ENCODE measurements at places on chromosomes 5 and 9.

GRCh38 chr9:37758747-37759146 is 5.1 kb downstream of the TRMT10B start:
- no peaks in the 10 kb centered on the region for H3K4me1 ChIP-seq
- no peaks in the 10 kb centered on the region for H3K27me3 ChIP-seq
- no peak overlapping the region for H3K27ac ChIP-seq

DNA sequence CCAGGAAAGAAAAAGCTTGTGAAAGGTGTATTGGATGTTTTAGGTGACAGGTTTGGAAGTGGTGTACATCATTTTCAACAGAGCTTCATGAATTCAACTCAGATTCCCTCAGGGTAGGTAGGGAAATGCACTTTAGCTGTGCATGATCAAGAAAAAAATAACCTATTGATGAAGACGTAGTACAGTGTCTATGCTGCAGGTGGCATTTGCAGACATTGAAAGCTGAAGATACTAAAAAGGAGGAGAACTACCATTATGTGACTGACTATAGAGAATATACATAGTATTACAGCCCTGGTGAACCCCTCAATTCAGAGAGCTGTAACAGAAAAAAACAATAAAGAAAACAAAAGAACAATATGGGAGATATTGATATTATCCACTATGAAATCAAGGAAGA is 2344.7 kb upstream of the ACO1 start:
- H3K4me1 ChIP-seq: no peaks in the 10 kb centered on the region
- DNase-seq: no peak
- no peak overlapping the region for H3K27ac ChIP-seq
- no peak overlapping the region for H3K4me3 ChIP-seq

GRCh38 chr5:106311230-106311915 is 1359.4 kb downstream of the EFNA5 start:
- no peak for DNase-seq
- no peaks in the 10 kb centered on the region for H3K4me1 ChIP-seq
- H3K27me3 ChIP-seq: no peaks in the 10 kb centered on the region
- no peaks in the 10 kb centered on the region for H3K36me3 ChIP-seq
- H3K4me3 ChIP-seq: no peak overlapping the region

DNA sequence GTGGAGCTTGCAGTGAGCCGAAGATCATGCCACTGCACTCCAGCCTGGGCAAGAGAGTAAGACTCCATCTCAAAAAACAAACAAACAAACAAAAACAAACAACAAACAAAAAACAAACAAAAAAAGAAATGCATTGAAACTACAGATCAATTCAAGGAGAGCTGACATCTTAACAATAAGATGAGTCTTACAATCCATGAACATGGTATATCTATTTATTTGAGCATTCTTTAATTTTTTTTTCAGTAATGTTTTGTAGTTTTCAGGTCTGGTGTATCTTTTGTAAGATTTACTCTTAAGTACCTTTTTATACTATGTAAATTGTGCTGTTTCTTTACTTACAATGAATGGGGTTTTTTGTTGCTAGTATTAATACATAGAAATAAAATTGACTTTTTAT is 140.1 kb upstream of the DAPK1 start:
- no peak for DNase-seq
- no peaks in the 10 kb centered on the region for H3K27me3 ChIP-seq
- H3K36me3 ChIP-seq: no peaks in the 10 kb centered on the region
- H3K4me1 ChIP-seq: no peaks in the 10 kb centered on the region

- H3K27ac ChIP-seq: peak overlapping the region; percentile 58
- H3K36me3 ChIP-seq: no peaks in the 10 kb centered on the region
- H3K4me1 ChIP-seq: peaks cover 5% of the 10 kb centered on the region
- peak overlapping the region; percentile 56 for H3K4me3 ChIP-seq
- no peaks in the 10 kb centered on the region for H3K27me3 ChIP-seq
Observed at GRCh38 chr5:141958546-141959172, 657 bp upstream of the PCDH12 start.

DNA sequence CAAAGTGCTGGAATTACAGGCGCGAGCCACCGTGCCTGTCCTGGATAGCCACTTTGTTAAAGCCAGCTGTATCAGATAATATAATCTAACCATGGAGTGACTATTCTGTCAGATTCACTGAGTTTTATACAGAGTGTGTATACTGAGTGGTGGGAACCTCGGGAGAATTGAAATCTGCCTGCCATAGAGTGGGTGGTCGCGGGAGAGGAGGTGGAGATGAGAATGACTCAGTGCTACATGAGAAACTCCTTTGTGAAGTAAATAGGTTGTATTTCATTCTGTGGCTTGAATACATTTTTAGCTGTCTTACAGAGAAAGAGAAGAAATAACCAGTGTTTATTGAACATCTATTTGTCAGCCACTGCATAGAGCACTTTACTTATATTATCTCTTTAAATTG is 26.4 kb downstream of the ATP6V0E1 start:
- no peak overlapping the region for H3K4me3 ChIP-seq
- no peaks in the 10 kb centered on the region for H3K36me3 ChIP-seq
- no peak overlapping the region for H3K27ac ChIP-seq
- peaks cover 24% of the 10 kb centered on the region for H3K4me1 ChIP-seq

DNA sequence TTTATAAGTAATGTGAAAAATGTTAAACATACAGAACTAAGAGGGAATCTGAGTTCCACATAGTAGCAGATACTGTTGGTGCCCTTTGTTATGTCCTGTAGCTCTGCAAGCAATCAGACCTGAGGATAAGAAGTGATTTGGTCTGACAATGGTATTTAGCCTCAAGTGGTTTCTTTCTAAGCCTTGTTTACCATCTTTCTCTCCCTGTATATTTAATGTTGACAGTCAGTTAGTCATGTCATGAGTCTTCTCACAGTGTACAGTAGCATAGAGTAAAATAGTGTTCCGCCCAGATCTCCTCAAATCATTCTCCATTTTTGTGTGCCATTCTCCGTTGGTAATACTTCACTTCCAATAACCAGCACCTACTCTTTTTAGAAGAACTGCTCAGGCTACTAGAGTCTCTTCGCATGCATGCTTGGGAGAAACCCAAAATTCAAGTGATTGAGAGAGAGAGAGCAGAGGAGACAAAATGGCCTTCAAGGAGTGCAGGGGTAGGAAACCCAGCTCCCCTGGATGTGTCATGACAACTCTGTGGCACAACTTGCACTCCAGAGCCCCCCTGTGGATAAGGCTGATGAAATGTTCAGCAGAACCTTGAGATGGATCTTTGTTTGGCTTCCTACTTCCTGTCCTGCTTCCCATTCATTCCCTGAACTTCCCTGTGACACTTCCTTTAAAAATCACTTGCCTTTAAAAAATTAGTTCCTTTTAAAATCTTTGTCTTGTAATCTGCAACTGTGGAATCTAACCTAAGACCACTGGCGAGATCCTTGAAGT is 129.2 kb upstream of the FST start:
- H3K36me3 ChIP-seq: no peaks in the 10 kb centered on the region
- no peak for DNase-seq
- no peak overlapping the region for H3K27ac ChIP-seq
- H3K27me3 ChIP-seq: no peaks in the 10 kb centered on the region
- H3K4me1 ChIP-seq: no peaks in the 10 kb centered on the region

DNA sequence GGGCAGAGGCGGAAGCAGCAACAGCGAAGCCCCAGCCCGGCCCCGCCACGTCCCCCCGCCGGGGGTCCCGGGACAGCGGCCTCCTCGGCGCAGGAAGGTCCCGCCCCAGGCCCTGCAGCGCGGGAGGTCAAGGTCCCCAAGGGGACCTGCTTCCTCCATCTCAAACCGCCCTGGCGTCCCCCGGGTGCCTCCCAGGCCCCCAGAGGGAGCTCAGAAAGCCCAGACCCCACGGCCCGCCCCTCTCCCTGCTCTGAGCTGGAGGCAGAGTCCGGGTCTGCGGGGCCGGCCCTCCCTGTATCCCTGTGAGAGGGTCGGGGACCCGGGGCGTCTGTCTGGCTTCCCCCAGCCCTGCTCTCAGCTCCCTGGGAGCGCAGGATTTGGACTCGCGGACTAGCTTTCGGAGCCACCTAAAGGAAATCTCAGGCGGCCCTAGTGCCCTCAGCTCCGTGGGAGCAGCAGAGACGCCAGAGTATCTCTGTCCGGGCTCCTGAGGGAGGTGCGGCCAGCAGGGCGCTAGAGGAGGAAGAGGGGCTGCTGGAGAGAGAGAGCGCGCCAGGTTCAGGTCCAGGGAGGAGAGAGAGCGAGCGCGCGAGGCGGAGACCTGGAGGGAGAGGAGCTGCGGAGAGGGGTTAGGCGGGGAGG is 30.7 kb downstream of the EXOC3 start:
- H3K27ac ChIP-seq: peak overlapping the region; percentile 76
- peak overlapping the region; percentile 72 for H3K4me3 ChIP-seq
- H3K4me1 ChIP-seq: peaks cover 14% of the 10 kb centered on the region
- DNase-seq: peak; percentile 41
- H3K27me3 ChIP-seq: peaks cover 23% of the 10 kb centered on the region

DNA sequence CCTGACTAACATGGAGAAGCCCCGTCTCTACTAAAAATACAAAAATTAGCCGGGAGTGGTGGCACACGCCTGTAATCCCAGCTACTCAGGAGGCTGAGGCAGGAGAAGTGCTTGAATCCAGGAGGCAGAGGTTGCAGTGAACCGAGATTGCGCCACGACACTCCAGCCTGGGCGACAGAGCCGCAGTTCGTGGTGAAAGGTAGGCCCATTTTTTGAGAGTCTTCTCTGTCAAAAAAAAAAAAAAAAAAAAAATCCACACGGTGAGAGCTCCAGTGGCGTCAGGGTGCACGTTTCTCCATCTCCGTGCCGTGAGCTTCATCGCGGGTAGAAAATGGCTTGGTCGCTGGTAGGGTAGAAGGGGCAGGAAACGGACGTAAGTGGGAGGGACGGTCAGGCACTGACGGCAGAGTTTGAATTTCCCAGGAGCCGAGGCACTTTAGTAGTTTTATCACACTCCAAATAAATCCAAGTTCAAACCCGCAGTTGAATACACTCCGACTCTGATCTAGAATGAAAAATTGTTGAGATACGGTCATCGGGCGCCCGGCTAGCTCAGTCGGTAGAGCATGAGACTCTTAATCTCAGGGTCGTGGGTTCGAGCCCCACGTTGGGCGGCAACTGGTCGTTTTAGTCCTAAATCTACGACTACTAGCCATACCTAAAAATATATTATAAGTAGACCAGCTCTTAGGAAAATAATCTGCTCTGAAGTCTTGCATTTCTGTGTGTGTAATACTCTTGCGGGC is 2.4 kb upstream of the TRIM7 start:
- H3K27me3 ChIP-seq: no peaks in the 10 kb centered on the region
- DNase-seq: peak; percentile 80
- no peaks in the 10 kb centered on the region for H3K36me3 ChIP-seq

DNA sequence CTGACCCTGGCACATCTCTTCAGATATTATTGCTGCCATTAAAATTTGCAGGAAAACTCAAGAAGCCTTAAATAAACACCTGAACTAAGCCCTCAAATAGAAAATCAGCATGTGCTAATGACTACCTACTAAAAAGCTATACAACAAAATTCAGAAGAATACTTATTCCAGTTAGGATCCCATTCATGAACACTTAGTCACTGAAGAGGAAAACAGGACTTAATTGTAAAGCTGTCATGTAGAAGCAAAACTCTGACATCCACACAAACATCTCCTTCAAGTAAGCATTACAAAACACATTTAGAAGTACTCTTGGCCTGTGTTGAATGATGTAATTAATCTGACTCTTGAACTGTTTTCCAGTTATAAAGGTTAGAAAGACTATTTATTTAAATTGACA is 19.9 kb downstream of the ELL2 start:
- H3K27me3 ChIP-seq: no peaks in the 10 kb centered on the region
- no peak for DNase-seq
- peaks cover 29% of the 10 kb centered on the region for H3K4me1 ChIP-seq
- no peak overlapping the region for H3K4me3 ChIP-seq
- peaks cover 5% of the 10 kb centered on the region for H3K36me3 ChIP-seq

- no peaks in the 10 kb centered on the region for H3K4me1 ChIP-seq
- no peak overlapping the region for H3K27ac ChIP-seq
- no peak for DNase-seq
- H3K4me3 ChIP-seq: no peak overlapping the region
Observed at GRCh38 chr9:116072046-116072445, 81.5 kb upstream of the PAPPA start.

DNA sequence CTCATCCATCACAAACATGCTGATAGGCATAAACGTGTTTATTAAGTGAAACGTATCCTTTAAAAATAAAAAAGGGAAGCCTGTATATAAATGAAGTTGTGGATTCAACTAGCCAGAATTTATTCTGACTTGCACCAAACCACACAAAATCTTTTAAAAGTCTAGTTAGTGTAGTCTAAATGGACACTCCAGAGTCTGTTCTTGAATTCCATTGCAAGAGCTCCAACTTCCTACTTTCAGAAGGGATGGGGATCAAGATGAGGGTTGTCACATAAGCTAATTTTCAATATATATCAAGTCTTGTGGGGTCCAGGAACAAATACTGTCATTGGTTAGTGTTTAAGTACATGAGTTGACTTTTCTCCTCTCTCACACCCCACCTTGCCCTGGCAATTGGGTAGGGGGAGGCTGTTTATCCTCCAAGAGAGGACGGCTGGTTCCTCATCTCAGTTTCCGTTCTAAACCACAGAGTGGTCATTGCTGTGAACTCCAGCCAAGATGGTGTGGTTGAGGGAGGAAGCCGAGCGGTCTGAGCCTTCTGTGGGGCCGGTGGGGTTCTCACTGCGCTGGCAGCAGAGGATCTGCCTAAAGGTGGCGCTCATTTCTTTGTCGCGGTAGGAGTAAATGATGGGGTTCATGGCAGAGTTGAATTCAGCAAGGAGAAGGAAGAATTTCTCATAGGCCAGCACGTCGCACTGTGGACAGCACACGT is 163.2 kb downstream of the LPAR1 start:
- no peak overlapping the region for H3K4me3 ChIP-seq
- H3K36me3 ChIP-seq: no peaks in the 10 kb centered on the region
- H3K27ac ChIP-seq: no peak overlapping the region
- no peaks in the 10 kb centered on the region for H3K27me3 ChIP-seq
- H3K4me1 ChIP-seq: no peaks in the 10 kb centered on the region

DNA sequence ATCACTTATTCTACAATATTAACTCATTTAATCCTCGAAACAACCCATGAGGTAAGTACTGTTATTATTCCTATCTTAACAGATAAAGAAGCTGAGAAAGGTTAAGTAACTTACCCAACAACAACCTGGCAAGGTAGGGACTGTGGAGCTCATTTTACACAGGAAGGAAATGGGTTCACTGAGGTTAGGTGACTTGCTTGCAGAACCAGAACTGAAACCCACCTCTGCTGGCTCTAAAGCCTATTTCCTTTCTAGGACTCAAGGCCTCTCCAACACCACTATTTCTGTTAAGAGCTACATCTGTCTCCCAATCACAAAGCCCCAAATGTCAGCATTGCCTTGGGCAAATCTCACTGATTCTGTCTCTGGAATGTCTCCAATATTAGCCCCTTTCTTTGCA is 38.9 kb upstream of the IFNK start:
- no peaks in the 10 kb centered on the region for H3K27me3 ChIP-seq
- DNase-seq: no peak
- no peak overlapping the region for H3K27ac ChIP-seq
- H3K4me1 ChIP-seq: no peaks in the 10 kb centered on the region

GRCh38 chr9:92706218-92706940 is 36.4 kb upstream of the IPPK start:
- H3K27me3 ChIP-seq: no peaks in the 10 kb centered on the region
- no peak overlapping the region for H3K27ac ChIP-seq
- H3K4me1 ChIP-seq: no peaks in the 10 kb centered on the region
- H3K4me3 ChIP-seq: no peak overlapping the region
